ENCODE measurements at places on chromosomes 4 and X.
A peak's percentile ranks its signal among the peaks of the same experiment; 100 is the strongest.

DNA sequence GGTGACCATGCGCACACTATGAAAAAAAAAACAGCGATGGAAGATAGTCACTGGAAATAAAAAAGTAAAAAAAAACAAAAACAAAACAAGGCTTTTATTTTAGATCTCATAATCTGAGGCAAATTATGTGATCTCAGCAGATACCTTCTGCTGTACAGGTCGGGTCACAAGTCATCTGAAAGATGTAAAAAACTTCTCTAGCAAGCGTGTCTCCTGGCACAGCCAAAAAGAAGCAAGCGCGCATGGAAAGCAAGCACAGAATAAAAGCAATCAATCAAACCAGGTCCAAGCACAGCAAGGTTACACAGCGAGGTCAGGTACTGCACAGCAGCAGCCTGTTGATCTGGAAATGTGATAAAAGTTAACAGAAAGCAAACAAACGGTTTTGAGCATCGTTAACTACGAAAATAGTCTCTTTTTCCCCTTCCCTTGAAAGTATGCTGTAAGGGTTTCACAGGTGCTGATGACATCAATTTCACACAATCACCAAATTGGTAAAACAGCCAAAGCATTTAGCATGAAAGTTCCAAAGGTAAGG, 79.3 kb upstream of the MTNR1A start:
- DNase-seq = no peak

DNA sequence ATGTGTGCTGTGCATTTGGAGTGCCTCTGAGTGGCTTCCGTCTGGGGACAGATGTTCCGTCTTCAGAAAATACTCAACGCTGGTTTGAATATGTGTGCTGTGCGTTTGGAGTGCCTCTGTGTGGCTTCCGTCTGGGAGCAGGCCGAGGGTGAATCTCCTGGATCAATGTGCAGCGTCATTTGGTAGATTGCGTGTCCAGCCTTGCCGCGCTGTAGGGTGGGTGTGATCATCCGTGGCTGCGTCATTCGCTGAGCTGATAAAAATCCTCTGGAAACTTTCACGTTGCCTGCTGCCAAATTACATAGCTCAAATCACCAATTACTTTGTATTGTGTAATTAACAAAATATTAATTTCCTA, 12.1 kb downstream of the UVSSA start:
- DNase-seq = no peak

DNA sequence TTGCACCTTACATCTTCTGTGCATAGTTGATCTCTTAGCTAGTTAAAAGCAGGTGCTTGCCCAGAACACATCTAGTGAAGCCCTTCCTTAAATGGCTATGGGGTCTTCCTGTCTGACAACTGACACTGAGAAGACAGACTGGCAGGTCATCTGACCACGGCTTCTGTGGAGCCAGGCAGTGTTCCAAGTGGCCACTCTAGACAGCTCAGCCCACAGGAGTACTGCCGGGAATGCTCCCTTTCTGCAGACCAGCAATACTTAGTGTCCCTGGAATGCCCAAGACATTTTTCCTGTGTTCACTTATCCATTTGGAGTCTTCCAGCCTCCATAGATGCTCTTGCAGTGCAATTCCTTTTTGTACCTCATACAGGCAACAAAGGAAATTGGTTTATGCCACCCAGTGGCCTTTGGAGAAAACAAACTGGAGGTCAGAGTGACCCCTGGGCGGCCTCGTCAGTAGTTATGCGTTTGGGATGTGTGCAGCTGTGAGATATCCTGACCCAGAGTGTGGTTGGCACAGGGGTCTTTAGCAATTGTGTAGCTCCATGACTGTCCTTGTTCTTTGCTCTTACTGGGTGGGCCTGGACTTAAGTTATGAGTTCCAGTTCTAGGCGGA, 335.5 kb downstream of the ARHGAP10 start:
- DNase-seq = no peak

DNA sequence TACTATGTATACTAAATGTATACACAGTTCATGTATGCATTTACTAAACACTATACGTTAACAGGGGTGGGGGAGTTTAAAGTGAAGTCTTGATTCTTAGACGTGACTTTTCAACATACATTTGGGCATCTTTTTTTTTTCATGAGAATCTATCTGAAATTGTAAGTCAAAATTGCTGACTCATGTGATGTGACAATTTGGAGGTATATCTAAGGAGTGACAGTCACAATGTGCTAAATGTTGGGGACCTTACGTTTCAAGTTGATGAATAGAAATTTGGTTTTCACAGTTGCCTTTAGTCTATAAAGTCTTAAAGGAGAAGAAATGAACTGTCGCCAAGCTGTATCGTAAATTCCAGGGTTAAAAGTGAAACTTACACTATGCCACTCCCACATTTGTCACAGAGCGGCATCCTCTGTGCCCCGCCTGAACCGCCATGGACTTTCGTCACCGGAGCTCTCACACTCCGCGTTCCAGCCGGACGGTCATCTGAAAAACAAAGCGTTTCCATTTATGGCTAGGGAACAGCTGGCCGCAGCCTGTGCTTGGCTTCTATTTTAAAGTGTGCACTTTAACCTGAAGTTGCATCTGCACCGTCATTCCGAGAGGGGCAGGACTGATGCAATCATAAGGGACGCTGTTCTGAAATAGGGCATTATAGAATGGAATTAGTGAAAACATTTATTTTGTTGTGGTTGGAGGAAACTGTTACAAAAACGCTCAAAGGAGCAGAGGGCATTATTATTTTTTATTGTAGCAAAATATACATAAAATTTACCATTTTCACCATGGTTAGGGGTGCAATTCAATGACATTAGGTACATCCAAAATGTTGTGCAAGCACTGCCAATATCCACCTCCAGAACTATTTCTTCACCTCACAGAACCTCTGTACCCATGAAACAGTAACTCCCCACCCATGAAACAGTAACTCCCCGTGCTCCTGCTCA, 30.9 kb downstream of the PDLIM3 start:
- no peak for DNase-seq

- no peak for DNase-seq
These were observed 100.7 kb upstream of the MAMLD1 start for GRCh38 chrX:150262456-150262855.

DNA sequence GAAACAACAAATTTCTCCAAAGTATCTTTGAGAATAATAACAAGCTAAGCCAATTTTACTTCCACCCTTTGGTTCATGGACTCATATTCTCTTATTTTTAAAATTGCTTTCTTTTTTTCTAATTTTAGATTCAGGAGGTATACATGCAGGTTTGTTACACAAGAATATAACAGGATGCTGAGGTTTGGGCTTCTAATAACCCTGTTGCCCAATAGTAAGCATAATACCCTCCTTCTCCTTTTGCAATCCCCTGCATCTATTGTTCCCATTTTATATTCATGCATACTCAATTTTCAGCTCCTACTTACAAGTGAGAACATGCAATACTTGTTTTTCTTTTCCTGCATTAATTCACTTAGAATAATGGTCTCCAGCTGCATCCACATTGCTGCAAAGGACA, 202.3 kb upstream of the FSTL5 start:
- no peak for DNase-seq

DNA sequence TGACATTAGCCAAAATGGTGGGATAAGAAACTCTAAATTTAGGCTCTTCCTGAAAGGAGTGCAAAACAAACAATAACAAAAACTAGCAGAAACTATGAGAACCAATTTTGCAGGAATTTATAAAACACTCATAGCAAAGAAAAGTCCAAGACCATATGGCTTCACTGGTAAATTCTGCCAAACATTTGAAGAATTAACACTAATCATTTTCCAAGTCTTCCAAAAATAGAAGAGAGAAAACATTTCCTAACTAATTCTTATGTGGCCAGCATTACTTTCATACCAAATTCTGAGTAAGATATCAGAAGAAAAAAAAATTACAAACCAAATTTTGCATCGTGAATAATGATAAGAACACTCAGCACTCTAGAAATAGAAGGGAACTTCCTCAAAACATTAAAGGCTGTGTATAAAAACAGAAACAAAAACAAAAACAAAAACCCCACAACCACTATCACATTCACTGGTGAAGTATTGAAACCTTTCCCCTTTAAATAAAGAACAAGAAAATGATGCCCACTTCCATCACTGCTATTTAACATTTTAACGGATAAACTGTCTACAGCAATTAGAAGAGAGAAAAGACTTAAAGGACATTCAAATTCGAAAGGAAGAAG, 524.3 kb upstream of the GALNTL6 start:
- DNase-seq = no peak

- DNase-seq = no peak
These were observed 27.5 kb upstream of the GPR78 start for GRCh38 chr4:8552581-8553205.

- no peak for DNase-seq
These were observed 45.8 kb upstream of the IL21 start for GRCh38 chr4:122666527-122667245.

DNA sequence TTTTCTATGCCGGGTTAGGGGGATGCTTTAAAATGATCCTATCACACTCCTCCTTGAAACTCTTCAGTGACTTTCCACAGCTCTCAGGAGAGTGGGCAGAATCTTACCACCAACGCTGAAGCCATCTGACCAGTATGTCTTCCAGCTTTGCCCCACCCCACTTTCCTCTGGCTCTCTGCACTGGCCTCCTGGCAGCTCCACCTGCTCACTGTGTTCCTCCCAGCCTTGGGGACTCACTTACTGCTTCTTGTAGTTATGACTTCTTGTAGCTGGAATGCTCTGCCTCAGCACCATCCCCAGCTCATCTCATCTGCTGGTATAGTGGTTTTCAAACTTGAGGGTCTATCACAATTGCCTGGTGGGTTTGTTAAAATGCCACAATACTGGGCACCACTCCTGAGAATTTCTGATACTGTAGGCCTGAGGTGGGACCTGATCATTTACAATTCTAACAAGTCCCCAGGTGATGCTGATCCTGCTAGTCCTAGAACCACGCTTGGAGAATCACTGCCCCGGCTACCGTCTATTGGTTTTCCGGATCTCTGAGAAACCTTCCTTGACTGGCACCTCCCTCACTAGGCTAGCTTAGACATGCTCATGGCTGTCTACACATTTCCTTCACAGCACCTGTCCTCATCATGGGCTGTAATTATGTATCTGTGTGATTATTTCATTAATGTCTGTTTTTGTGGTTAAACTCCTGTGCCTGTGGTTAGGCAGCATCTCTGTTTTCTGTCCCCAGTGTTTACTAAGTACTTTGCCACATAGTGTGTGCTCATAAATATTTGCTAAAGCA, 152.2 kb downstream of the MGST2 start:
- peak; percentile 87 for DNase-seq

GRCh38 chr4:111464251-111465045, 680.8 kb upstream of the FAM241A start:
- no peak for DNase-seq
